ENCODE measurements at places on chromosomes 11 and 22.

DNA sequence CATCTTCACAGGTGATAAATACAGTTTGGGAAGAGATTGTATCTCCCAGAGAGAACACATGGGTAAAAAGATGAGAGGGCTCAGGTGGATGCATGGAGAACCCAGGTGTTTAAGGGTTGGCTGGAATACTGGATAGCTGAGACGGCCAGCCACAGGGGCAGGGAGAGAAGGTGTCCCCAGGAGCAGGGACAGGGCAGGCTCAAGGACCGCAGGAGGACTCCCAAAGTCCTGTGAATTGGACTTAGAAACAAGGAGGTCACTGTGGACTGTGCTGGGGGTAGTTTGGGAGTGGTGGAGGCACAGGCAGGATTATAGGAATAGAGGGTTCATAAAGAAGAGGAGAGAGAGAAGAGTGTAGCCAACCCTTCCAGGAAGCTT lies 103.8 kb upstream of the PARVA start:
- no peak for DNase-seq

DNA sequence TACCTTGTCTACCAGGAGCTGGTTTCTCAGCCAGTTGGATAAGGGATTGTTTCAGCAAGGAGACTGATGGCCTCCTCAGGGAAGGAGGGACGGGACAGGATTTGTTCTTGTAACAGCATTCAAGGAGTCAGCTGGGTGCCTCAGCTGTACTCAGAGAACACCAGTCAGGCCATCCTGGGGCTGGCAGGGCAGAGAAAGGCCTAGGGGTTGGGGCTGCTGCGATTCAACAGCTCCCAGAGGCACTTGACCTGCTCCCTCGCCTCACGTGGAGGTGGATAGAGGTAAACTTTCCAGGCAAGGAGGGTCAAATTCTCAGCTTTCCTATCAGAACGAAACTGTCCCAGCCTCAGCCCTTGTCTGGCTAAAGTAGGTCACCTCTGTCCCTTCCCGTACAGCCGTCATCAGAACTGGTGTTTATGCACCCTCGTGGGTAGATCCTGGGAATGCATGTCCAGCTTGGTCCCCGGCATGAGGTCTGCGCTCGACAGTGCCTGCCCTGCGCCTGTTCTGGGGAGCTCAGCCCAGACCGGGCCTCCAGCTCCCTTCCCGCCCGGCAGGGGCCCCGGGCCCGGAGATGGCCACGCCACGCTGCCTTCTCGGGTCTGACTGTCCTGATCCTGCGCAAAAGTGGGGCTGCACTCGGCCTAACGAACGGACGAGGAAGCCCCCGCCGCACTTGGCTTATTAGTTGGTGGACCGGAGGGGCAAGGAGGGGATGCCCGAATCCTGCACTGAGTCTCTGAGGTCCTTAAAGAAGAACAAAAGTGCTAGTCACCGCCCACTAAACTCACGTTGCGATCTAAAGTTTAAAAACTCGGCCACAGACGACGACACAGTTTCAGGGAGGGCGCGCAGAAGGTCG lies 762 bp upstream of the CCDC134 start:
- DNase-seq: no peak

GRCh38 chr11:79040348-79040747 lies 400.5 kb downstream of the TENM4 start:
- DNase-seq: no peak

- DNase-seq: no peak
Observed at GRCh38 chr22:42379966-42380537, 52.2 kb downstream of the NFAM1 start.

- no peak for DNase-seq
Observed at GRCh38 chr22:27962268-27963044, 43.4 kb upstream of the PITPNB start.

GRCh38 chr11:30735946-30736345 lies 149.8 kb upstream of the MPPED2 start:
- no peak for DNase-seq

- DNase-seq: peak; percentile 4
Observed at GRCh38 chr11:43547889-43548381, 132.6 kb upstream of the HSD17B12 start.

DNA sequence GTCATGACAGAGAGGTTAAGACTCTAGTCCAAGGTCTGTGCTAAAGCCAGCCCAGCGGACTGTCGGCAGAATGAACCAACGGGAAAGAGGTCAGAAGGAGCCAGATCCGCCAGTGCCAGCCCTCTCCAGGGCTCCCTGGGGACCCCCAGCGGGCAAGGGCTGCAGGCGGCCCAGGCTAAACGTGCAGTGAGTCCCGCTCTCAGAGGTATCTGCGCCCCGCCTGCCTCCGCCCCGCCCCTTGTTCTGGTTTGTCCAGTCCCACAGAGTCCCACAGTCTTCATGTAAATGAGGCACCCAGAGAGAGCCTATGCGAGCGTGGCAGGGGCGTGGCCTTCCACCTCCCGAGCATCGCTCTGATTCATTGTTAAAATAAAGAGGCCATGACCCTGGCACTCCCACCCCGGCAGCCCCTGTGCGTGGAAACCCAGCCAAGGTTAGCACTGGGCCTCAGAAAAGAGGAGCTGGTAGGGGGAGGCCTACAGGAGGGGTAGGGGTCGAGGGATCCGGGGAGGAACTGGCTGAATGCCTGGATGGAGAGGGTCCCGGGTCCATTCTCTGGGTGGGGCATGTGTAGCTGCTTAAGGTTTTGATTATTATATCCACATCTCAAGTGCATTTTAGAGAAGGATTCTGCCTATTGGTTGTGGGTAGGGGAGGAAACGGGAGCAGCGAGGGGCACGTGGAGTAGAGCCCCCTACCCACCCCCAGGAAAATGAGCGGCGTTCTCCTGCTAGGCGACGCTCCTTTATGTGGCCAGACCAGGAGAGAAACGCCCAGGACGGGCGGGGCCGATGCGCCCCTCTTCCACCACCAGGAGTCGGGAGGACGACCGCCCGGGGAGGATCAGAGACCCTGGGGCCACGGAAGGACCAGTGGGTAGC lies at the start of gene TRIOBP:
TSS of gene TRIOBP (plus strand) at position 392 of the 881 bp plus-strand sequence. CDS start 4,318 bp downstream, outside the sequence.
- peak; percentile 77 for DNase-seq

- DNase-seq: no peak
Observed at GRCh38 chr11:13859892-13860291, 102.6 kb upstream of the SPON1 start.
